ENCODE measurements at places on chromosomes 11 and 22.

DNA sequence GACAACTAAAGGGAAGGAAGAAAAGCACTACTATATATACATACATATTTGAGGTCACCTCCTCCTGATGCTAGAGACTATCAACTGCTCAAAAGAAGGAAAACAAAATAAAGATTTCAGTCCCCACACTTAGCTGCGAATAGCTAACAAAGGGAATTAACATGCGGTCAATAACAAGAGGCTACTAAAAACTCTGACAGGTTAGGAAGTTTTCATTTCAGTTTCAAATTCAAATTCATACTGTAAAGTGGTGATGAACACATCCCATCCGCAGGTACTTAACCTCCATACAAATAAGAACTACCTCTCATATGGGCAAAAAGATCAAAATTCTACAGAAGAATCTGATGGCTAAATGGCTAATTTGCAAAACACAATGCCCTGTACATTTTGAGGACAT, 2.6 kb downstream of the NAP1L4 start:
- no peak for DNase-seq

GRCh38 chr11:78281511-78281910, 92.8 kb downstream of the USP35 start:
- DNase-seq = no peak

DNA sequence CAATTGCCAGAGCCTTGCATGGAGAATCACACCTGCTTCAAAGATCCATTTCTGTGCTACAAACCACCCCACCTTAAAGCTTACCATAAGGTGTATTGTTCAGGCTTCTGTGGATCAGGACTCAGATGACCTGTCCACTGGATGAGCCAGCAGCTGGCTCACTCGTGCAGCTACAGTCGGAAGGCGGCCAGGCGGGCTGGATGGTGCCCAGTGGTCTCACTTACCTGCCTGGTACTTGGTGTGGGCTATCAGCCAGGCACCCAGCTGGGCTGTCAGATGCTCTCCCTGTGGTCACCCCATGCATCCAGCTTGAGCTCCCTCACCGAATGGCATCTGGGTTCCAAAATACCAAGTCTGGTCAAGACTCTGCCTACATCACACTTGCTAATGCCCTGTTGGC, 10.9 kb upstream of the APOBEC3B start:
- DNase-seq = no peak

- DNase-seq = no peak
These were observed at the start of gene RAPSN for GRCh38 chr11:47448566-47449427. Gene RAPSN (minus strand): TSS chr11:47449136. CDS start chr11:47448964, 172 bp downstream.

- no peak for DNase-seq
These were observed 6.3 kb downstream of the RASSF7 start for GRCh38 chr11:567011-567628.

- no peak for DNase-seq
These were observed 127.4 kb downstream of the ELP4 start for GRCh38 chr11:31636983-31637382.

DNA sequence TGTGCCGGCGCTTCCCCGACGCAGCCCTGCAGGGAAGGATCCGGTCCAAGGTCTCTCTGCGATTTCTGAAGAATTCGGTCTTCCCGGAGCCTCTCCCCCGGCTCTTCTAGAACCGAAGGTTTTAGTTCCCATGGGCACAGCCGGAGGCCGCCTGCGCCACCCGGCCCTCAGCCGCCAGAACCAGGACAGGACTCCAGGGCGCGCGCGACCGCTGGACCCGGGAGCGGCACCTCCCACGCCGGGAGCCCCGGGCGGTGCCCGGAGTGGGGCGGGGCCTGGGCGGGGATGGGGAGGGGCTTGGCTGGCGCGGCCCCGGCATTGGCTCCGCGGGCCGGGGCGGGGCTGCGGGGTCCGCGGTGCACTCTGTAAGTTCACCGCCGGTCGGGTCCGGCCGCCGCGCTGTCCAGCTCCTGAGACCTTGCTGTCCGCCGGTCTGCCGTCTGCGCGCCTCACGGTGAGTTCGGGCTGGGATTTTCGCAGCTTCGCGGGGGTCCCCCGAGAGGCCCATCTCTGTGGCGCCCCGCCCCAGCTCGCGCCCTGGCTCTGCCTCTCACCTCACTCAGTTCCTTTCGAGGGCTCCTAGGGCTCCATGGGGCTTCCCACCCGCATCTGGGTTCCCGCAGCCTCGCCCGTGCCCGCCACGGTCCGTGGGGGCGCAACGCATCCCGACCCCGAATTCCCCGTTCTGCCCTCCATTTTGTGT, at the start of gene CDC42EP2:
Gene CDC42EP2 (plus strand): TSS at position 366 of the 703 bp plus-strand sequence. CDS start 6,033 bp downstream, outside the sequence.
- DNase-seq = no peak

DNA sequence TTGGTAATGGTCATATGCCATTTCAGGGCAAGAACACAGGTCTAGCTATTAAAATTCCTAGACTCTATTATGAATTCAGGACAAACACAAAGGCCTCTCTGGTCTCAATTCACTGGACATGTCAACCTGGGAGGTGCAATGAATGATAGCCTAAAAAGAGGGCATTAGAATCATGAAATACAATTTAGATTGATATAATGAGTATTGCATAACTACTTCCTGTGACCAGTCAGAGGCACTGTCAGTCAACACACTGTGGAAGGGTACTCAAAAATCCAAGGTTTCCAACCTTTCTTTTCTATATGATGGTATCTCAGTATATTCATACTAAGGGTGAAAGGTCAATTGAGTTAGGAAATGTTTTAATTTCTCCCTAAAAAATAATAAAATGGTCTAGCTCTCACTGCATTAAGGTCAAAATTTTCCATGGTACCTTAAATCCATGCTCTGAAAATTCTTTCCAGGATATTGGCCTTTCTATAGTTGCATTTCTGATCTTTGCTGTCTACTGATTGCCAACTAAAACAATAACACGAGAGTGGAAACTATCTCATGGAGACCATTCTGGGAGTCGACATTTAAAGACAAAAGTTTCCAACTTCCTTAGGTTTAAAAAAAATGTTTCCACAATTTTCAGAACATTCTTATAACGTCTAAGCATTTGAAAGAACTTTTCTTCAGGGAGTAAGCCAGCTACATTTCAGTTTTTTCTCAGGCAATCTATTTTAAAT, 81.7 kb upstream of the APOA1 start:
- no peak for DNase-seq

- DNase-seq = no peak
These were observed 4.2 kb downstream of the MMP1 start for GRCh38 chr11:102793677-102794290.

DNA sequence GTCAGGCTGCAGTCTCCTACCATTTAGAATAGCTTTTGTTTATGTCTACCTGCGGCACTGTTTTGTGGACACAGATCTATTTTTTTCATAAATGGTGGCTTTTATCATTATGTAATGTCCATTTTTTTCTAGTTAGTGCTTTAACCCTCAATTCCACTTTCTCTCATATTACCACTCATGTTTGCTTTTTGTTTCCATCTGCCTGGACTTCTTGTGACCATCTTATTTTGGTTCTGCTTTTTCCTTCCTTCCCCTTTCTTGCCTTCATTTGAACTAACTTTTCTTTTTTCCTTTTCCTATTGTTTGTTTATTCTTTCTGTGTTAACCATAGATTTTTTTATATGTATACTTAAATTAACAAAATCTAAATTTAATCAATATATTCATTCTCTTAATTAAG, 98.5 kb upstream of the SLC22A12 start:
- DNase-seq = no peak

DNA sequence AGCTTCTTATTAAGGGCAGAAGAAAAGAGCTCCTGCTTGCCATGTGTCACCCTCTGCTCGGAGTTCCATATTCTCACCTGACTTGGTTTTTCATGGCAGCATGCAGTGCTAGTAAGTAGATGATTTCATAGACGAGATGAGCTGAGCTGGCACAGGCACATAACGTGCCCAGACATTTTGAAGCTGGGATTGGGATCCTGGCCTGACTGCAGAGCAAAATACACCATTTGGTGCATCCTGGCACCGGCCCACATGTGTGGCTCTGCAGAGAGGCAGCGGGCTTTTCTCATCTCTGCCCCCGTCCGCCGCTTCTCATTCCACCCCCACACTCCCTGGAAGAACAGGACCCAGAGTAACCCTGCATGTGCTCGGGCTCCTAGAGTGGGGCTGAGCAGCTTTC, 24.8 kb downstream of the FAM118A start:
- DNase-seq = no peak

DNA sequence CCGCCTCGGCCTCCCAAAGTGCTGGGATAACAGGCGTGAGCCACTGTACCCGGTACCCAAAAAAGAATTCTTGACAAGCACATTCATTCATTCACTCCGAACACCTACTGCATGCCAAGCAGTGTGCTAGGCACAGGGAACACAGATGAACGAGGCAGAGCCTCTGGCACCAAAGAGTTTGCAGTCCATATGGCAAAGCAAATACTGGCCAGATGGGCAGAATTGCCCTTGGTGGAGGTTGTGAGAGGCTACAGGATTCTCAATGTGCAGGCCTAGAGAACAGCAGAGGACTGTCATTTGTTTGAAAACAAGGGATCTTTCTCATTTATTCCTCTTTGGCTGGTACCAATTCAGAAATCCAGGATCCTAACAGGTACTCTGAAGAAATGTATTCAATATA, 27.5 kb upstream of the MTCH2 start:
- no peak for DNase-seq

DNA sequence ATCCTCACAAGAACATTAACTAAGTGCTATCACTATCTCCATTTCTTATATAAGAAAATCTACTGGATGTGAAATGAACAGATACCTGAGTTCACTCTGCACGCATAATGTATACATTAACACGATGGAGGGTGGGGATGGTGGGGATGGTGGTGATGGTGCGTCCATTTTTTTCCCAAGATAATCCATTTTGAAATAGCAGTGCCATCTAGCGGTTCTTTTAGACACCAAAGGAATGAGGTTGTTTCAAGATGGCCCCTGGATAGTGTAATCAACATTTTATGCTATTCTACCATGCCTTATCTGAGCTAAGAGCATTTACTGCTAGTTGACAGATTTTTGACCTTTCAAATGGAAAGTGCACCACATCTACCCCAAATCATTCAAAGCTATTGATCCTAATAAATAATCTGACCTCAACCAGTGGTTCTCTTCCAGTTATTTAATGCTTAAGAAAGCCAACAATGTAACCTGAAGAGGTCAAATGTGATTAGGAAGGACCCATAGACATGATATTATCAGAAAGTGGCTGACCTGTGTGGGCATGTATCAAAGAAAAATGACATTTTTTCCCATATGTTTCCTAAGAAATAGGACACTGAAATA, 714.7 kb upstream of the TENM4 start:
- DNase-seq = no peak

GRCh38 chr11:8566613-8567210, 27.3 kb downstream of the STK33 start:
- peak; percentile 14 for DNase-seq

- DNase-seq = no peak
These were observed 342.1 kb downstream of the CTTN start for GRCh38 chr11:70740488-70740851.

- no peak for DNase-seq
These were observed 4.4 kb downstream of the ASCL2 start for GRCh38 chr11:2265854-2266585.

DNA sequence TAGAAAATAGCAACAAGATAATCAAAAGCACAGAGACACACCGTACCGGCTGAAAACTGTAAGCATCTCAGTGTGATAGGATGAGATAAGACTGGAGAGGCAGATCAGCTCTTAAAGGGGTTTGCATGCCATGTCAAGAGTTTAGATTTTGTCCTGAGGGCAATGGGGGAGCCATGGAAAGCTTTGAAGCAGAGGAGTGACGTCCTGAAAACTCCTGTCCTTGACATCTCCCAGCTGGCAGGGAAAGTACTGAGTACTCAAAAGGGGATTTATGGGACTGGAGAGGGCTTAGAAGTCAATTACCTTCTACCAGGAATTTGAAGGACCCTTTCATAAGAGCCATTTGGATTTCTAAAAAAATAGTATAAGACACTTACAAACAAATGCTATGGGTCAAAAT, 420.5 kb upstream of the NARS2 start:
- no peak for DNase-seq

- no peak for DNase-seq
These were observed 58.7 kb upstream of the NCAM1 start for GRCh38 chr11:112902361-112903011.

GRCh38 chr22:46454504-46455269, 82.7 kb downstream of the CELSR1 start:
- DNase-seq = no peak

GRCh38 chr11:128512474-128512996, 74.8 kb downstream of the ETS1 start:
- DNase-seq = no peak

DNA sequence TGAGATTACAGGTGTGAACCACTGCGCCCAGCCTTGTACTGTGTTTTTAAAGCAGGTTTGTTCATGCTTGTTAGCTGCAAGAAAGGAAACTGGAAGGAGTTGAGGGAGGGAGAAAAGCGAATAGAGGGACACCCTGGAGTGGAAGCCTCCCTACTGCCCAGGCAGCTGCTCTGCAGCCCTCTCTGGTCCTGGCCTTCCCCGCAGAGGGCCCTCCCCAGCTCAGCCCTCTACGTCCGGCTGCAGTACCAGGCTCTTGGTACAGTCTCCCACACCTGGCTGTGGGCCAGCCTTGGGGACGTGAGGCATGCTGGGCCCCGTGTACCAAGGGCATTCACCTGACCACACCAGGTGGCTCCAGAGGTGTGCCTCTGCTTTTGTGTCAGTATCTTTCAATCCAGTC, 70.8 kb downstream of the MED15 start:
- no peak for DNase-seq

DNA sequence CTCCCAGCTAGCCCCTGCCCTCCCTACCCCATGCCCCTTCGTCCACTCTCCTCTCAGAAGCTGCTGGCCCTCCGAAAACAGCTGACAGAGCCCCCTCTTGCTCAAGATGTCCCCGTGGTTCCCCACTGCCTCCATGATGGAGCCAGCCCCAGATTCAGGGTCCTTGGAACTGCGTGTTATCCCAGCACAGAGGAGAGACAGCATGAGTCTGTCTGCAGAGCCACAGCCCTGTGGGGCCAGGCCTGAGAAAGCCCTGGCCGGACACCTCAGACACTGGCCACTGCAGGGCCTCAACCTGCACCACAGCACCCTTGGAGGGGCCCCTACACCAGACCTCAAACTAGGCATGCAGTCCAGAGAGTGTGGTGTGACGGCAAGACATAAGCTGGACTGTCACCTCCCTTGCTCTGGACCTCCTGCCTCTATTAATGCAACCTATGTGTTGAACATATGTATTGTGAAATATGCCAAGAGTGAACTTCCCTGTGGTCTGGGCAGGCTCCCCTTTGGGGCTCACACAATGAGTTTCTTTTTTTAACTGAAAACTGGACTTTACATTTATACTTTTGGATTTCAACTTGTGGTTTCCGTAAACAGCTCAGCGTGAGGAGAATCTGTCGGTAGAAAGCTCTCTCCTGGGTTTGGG, 9.6 kb downstream of the PNPLA5 start:
- no peak for DNase-seq

Data from NCI-H1417 treated with DMSO at 0.1 percent for 48 hours (cell line).